HuH-7.5 (cell line): ENCODE measurements at places on chromosomes 6 and 20.

GRCh38 chr6:72064399-72064975 is 178.1 kb downstream of the RIMS1 start:
- no peak for DNase-seq

- DNase-seq: no peak
Measured at GRCh38 chr20:1353956-1354355, 25.0 kb upstream of the SDCBP2 start.

- peak; percentile 17 for DNase-seq
Measured at GRCh38 chr6:579339-579738, 77.6 kb downstream of the HUS1B start.

- no peak for DNase-seq
Measured at GRCh38 chr6:48229841-48230240, 118.8 kb upstream of the PTCHD4 start.

GRCh38 chr6:40894962-40895799 is 143.8 kb downstream of the UNC5CL start:
- peak; percentile 52 for DNase-seq

DNA sequence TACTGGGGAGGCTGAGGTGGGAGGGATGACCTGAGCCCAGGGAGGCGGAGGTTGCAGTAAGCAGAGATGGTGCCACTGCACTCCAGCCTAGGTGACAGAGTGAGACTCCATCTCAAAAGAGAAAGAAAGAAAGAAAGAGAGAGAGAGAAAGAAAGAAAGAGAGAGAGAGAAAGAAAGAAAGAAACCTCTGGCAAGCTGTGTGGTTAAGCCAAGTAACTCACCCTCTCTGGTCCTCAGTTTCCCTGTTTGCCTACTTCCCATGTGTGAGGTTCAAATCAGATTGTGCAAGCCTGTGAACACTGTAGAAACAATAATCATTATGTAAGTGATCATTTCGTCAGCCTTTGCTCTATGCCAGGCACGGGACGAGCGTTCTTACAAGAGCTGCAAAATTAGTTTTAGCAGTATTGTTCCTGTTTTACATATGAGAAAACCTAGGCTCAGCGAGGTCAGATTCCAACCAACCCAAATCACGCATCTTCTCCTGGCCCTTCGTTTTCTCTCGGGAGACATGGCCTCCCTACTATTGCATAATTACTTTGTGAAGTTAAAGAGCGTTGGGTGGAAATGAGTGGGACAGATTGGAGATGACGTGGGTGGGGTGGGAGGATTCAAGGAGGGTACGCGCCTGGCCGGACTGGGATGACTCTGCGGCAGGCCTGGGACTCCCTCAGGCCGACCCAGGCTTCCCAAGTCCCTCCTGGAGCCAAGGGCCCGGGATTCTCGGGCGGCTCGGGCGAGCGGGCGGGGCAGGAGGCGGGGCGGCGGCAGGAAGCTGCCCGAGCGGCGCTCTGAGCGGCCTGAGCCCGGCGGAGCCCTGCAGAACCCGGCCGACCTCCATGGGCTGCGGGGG is at the start of gene SNX21:
SNX21 (plus strand) TSS at position 770 of the 853 bp plus-strand sequence. CDS start 121 bp downstream, outside the sequence.
- peak; percentile 81 for DNase-seq

GRCh38 chr20:38573413-38573812 is 7.6 kb upstream of the ADIG start:
- DNase-seq: no peak

DNA sequence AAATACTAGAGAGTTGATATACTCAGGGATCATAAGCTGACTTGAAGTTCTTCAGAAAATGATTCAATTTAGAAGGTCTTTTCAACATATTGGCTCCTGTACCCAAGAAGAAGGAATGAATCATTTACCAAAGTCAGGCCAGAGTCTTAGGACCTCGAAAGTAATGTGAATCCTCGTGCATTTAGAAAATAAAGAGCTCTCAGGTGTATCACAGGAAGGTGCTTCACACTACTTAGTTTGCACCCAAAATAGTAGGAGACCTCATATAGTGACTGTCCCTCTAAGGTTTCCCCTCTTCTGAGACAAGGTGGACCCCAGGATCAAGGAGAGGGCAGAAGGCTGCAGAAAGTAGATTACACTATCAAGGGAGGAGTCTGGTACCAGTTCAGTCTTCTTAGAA is 71.8 kb downstream of the F13A1 start:
- no peak for DNase-seq

DNA sequence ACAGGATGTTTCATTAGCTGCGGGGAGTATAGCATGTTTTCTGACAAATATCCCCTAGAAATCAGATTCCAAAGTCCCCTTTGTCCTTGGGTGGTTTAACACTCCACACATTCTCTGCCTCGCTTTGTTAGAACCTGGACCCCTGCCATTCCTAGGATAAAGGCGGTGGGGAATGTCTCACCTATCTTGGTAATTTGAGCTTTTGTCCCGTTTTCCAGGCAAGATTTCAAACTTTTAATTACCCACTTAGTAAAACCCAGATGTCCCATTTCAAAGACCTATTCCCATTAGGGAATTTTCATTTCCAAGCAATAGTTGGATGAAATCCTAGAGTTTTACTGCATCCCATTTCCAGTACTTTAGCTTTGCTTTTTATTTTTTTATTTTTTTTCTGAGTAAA is 501.0 kb upstream of the MAP3K7 start:
- no peak for DNase-seq
